ENCODE measurements at places on chromosomes 4 and X.

- no peak for DNase-seq
Measured at GRCh38 chrX:15815779-15816437, 25.6 kb downstream of the ZRSR2 start.

GRCh38 chrX:29661290-29661689, 554.1 kb upstream of the MAGEB2 start:
- no peak for DNase-seq

DNA sequence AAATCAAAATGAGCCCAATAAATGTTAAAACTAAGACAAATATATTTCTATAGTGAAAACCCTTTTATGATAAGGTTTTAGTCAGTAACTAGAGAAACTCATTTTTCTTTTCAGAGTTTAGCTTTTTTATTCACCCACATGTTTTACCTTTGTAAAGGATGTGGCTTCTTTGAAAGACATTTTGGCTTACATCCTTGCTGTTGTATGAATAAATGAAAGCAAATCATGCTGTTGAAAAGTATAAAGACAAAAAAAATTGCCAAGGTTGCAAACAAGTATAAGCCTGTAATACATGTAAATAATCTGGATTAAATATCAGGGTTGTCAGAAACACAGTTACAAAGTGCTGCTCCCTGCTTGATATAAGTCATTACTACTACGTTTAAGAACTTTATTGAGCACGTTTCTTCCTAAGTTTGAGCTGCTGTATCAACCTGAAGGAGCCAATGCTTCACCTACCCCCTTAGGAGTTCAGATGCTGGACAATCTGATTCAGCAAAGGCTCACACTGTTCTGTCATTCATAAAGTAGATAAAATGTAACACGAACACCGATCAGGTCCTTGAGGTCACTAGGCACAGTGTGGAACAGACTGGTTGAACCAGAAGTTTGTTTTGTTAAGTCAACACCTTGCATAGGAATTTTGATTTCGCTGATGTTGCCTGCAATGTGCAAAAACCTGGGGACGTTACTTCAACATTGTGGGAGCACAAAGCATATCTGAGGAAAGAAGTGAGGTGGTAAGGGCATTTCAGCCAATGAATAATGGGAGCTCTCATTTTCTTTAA, 321.2 kb upstream of the BMP3 start:
- DNase-seq: no peak

GRCh38 chrX:1378306-1378759, 13.6 kb downstream of the SLC25A6 start:
- no peak for DNase-seq

DNA sequence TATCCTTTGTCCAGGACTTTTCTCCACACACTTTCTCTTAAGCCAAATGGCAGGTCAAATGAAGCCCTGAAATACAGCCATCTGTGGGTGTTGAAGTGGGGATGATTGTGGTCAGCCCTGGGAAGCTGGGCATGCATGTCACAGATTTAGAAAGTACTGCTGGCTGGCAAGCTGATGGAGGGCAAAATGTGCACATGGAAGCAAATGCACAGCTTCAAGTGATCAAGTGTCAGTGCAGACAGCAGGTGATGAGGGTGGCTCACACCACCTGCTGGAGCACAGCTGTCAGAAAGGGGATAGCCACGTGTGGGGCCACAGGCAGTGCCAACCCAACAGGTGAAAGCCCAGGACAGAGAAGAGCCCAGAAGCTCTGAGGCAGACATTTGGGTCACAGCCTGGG, 40.3 kb upstream of the ATXN3L start:
- no peak for DNase-seq

DNA sequence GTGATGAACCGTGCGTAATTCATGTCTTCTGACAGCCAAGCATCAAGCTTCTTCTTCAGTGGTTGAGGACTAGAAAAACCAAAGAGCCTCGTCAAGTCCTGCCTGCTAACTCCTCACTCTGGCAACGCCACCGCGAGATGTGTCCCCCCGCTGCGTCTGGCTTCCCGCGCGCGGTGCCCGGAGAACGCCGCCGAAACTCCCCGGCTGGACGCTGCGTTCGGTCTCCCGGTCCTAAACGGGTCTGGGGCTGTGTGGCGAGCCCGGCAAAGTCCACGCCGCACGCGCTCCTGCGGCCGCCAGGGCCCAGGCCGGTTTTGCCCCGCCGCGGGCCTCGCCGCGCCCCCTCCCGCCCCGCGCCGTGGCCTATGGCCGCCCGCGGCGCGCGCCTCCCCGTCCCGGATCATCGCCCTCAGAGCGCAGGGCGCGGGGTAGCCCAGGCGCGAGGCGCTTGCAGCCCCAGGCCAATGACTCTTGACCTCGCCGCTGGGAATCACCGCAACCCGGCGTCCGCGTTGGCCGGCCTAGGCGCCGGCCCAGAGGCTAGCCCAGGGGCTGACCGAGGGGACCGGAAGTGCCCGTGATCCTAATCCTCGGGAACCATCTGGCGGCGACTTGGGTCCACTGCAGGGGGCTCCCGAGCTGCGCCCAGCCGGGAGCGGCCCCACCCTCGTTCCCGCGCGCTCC, at the start of gene AADAT:
Gene AADAT, minus strand, starts transcription at position 289 of the 684 bp plus-strand sequence. Its CDS starts 266 bp downstream, at position 23.
- peak; percentile 7 for DNase-seq

DNA sequence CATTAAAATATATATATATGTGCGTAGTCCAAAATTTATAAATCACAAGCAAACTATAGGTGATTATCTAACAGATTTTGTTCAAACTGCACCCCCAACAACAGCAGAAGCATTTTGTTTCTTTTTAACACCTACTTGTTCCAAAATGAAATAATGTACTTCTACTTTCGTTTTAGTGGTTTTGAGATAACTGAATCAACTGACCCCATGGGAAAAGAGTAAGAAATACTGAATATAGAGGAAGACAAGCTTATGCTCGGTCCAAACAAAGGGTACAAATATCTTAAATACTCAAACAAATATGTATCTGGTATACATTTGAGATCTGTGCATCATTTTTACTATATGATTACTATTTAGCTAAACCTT, 22.4 kb downstream of the MAP7D3 start:
- DNase-seq: no peak

GRCh38 chrX:99833821-99834220, 576.3 kb downstream of the PCDH19 start:
- DNase-seq: no peak

DNA sequence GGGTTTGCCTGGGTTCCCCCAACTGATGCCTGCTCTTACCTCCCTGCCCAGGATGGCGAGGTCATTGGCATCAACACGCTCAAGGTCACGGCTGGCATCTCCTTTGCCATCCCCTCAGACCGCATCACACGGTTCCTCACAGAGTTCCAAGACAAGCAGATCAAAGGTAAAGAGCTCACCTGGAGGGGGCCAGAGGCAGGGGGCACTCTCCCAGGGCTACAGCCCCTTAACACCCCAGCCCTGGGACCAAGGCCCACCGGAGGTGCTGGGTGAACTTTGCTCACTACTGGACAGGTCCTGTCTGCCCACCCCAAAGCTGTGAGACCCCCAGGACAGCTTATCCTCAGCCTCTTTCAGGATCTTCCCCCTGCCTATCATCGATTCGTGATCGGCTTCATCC, 24.5 kb downstream of the HTRA3 start:
- no peak for DNase-seq

- DNase-seq: peak; percentile 28
Measured at GRCh38 chr4:2934077-2934812, 29.0 kb downstream of the NOP14 start.

DNA sequence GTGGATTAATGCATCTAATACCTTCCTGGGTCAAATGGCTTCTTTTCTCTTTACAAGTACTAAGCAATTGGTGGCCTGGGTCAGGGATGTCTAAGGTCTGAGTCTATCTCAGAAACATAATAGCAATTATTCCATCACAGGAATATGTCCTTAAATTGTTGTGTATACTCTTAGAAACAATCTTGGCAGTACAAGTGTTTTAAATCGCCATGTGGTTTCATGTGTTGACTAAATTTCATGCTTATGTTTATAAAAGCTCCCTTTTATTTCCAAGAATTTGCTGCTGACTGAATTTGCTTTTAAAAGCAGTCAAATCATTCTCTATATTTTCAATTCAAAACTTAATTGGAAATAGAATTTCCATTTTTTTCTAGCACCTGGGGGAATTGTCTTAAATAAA, 125.3 kb upstream of the PACRGL start:
- DNase-seq: no peak

DNA sequence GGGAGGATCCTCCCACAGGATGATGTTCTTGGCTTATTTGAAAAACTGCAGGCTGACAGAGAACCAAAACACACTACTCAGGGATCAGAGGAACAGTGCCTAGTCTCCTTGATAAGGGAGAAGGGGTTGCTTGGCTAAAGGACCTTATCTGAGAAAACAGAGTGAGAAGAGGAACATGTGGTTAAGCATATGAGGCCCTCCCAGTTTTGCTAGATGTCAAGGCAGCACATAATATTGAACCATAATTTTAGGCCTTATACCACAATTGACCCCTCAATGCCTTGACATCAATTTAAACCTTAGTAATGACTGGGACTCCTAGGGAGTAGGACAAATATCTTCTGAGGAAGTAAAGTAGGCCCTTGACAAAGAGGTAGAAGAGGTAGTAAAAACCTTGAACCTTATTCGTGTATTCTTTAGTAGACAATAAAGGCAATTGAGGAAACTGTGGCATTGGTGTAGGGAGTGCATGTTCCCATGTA, 79.3 kb downstream of the TEX13C start:
- no peak for DNase-seq

- no peak for DNase-seq
Measured at GRCh38 chr4:84971319-84971932, 4.9 kb upstream of the WDFY3 start.

DNA sequence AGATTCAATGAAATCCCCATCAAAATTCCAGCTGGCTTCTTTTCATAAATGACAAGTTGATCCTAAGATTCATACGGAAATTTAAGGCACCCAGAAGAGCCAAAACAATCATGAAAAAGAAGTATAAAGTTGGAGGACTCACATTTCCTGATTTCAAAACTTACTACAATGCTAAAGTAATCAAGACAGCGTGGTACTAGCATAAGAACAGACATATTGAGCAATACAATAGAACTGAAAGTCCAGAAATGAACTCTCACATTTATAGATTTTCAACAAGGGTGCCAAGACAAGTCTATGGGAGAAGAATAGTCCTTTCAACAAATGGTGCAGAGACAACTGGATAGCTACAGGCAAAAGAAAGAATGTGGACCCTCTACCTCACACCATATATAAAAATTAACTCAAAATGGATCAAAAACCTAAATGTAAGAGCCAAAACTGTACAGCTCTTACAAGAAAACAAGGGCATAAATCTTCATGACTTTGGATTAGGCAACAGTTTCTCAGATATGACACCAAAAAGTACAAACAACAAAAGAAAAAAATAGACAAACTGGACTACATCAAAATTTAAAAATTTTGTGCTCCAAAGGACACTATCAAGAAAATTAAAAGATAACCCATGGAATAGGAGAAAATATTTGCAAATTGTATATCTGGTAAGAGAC, 28.5 kb downstream of the SASH3 start:
- no peak for DNase-seq

GRCh38 chr4:121863799-121864198, 6.5 kb downstream of the BBS7 start:
- DNase-seq: no peak

- no peak for DNase-seq
Measured at GRCh38 chr4:7068279-7068842, 497 bp upstream of the GRPEL1 start.

- DNase-seq: no peak
Measured at GRCh38 chrX:81195712-81196111, 6.0 kb downstream of the HMGN5 start.

- DNase-seq: no peak
Measured at GRCh38 chr4:74394476-74395136, 29.7 kb downstream of the EREG start.

- no peak for DNase-seq
Measured at GRCh38 chrX:103356130-103356798, at the start of gene TCEAL9. TCEAL9 (plus strand) TSS chrX:103356506; CDS start chrX:103357685, 1,179 bp downstream.

GRCh38 chr4:181523973-181524372, 719.2 kb upstream of the TENM3 start:
- DNase-seq: no peak

- DNase-seq: no peak
Measured at GRCh38 chr4:143455211-143455610, 58.3 kb upstream of the SMARCA5 start.

- no peak for DNase-seq
Measured at GRCh38 chr4:158786121-158786601, 17.3 kb downstream of the FNIP2 start.

- no peak for DNase-seq
Measured at GRCh38 chr4:184012937-184013336, 107.8 kb downstream of the STOX2 start.

DNA sequence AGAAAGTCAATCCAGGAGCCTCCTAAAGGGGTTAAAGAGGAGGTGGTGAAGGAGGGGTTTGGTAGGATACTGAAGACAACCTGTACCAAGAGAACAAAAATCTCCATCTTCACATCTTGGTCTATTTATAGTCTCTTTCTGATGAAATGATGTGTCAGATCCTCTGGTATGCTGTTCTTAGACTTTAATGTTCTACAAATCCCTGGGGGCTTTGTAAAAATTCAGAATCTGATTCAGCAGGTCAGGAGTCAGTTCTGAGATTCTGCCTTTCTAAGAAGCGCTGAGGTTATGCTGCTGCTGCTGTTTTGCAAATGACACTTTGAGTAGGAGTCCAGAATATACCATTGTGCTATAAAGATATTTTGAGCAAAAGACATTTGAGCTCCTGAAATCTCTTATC, 172.9 kb upstream of the GLRA2 start:
- no peak for DNase-seq
